Fibroblast of villous mesenchyme (primary cell): ENCODE measurements at places on chromosomes 6 and 20. TPM values are rescaled to one million over a fixed set of nuclear protein-coding genes. Genes with fewer than 3 reads are reported as not detected.

OXT gene
- total RNA-seq: not detected in 2 replicates

GRCh38 chr20:45246109-45246508, 8.3 kb downstream of the SLPI start:
- DNase-seq: no peak

BPIFB2 gene
- total RNA-seq: not detected in 2 replicates

ADGRF1 gene
- total RNA-seq: under 0.01 TPM in 1 of 2 replicates, not detected in the other
